CD4-positive, alpha-beta T cell treated with Interleukin-1 beta for 1 hour (primary cell): ENCODE measurements at places on chromosomes 11 and 22.

DNA sequence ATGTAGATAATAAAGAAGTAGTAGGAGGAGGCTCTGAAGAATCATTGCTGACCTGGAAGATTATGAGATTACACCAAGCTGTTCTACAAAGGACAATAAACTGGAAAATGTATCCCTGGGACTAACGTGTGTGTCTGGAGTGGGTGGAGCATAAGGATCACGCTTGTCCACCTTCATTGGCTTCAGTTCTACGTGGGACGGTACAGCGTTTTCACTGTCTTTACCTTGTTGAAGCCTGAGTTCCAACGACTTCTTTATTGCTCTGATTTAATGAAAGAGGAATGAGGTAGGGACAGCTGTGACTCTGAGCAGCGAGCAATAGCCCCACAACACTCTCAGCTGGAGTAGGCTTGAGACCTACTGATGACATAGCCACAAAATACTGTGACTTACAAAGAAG lies 87.0 kb downstream of the ARHGAP42 start:
- no peak for DNase-seq

GRCh38 chr11:32411942-32412615 lies 23.3 kb downstream of the WT1 start:
- DNase-seq: no peak

DNA sequence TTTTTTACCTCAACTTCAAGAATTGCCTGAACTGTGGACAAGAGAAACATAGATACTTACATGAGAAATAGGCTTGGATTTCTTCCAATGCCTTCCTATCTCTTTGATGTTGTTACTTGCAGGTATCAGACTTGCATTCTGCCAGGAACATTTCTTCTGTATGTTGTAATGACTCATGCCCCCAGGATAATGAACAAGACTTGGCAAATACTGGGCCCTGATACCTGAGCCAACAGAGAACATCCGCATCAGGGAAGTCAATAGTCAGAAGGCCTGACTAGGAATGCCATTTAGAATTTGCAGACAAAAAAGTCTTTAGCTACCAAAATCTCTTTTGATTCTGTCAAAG lies 273.7 kb upstream of the KIRREL3 start:
- no peak for DNase-seq

GRCh38 chr11:74438681-74439080 lies 28.7 kb downstream of the KCNE3 start:
- no peak for DNase-seq

- no peak for DNase-seq
Measured at GRCh38 chr11:134762248-134763029, 350.4 kb upstream of the B3GAT1 start.

DNA sequence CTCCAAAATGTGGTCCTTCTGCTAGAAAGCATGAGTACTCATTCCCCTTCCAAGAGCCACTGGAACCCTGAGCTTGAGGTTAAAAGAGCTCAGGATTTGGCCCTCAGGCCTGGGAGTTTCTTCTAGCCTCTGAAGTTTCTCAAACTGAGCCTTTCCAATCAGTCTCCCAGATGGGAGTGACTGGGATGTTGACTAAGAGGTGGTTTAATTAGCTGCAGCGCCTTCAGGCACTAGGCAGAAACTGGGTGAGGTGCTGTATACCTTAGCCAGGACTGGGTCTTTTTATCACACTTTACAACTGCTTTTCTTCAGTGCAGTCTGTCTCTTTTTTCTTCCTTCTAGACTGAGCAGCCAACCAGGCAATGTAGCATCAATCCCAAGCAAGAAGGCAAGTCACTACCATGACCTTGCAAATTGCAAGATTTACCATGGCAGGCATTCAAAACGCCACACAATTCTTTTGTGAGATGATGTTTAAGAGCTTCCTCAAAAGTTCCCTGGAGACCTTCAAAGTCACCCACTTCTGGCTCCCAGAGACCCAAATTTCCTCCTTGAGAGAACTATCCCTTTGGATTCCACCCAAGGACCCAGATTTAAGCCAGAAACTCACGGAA lies 93.0 kb downstream of the SLC1A2 start:
- no peak for DNase-seq

DNA sequence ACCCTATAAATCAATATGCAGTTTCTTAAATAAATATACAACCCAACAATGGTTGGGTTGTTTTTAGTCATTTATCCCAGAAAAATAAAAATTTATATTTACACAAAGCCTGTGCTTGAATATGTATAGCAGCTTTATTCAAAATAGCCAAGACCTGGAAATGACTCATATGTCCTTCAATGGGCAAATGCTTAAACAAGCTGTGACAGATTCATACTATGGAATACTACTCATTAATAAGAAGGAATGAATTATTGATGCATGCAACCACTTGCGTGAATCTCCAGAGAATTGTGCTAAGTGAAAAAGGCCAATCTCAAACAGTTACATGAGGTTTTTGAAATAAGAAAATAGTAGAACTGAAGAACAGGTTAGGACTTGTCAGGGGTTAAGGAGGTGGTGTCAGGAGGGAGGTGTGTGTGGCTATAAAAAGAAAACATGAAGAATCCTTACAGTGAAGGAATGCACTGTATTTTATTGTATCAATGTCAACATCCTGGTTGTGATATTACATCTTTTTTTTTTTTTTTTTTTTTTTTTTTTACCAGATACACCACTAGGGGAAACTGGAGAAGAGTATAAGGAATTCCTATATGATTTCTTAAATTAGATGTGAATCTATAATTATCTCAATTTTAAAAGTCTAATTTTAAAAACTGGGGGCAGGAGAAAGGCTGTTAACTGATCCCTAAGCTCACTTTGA lies 82.4 kb upstream of the CD44 start:
- no peak for DNase-seq

DNA sequence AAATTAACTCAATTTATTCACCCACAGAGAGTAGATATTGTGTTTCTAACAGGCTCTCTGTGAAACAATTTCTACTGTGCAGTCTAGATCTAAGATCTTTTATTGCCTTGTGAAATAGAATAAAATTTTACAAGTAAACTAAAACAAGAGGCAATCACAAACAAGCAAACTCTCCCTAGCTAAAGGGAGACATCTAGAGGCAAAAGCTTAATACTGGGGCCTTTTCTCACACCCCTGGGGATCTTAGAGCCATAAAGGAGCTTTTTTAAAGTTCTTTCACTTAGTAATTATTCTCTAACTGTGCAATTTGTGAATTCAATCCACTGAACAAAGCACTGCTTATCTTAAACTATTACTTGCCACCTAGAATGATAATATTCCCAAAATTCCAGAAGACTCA lies 19.7 kb downstream of the ALG9 start:
- no peak for DNase-seq

GRCh38 chr11:44595964-44596381 lies 30.5 kb downstream of the CD82 start:
- DNase-seq: no peak
